ENCODE measurements at places on chromosomes 1 and 21. TPM values are rescaled to one million over a fixed set of nuclear protein-coding genes. Genes with fewer than 3 reads are reported as not detected.

TTC39A gene
- total RNA-seq: 78.4 TPM

PUSL1 gene
- 30.6 TPM for total RNA-seq

NLRP3 gene
- 1.4 TPM for total RNA-seq

GUK1 gene
- 458 TPM for total RNA-seq

CFHR4 gene
- total RNA-seq: not detected

GRCh38 chr21:30689822-30690221 is 28.8 kb downstream of the KRTAP21-3 start:
- no peaks in the 10 kb centered on the region for H3K36me3 ChIP-seq
- DNase-seq: no peak
- H3K4me1 ChIP-seq: no peaks in the 10 kb centered on the region
- no peak overlapping the region for H3K27ac ChIP-seq
- H3K27me3 ChIP-seq: no peaks in the 10 kb centered on the region

DNA sequence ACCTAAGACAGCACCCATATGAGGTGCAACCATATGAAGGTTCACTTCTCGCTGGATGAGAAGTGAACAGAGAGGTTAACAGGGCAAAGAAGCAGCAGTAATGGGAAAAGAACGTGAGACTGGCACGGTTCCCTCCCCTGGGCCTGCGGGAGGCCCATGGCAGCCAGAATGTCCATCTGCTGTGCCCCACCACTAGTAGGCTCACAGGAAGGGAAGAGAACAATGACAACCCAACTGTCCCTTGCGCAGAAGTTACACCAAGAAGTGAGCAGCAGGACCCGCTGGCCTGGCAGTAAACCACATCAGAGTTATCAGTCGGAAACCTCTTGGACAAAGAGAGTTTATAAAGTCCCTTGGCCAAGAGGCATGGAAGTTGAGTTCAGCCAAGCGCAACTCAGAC is 11.3 kb downstream of the HIVEP3 start:
- no peaks in the 10 kb centered on the region for H3K36me3 ChIP-seq
- DNase-seq: no peak
- H3K4me1 ChIP-seq: no peaks in the 10 kb centered on the region
- no peak overlapping the region for H3K4me3 ChIP-seq
- no peaks in the 10 kb centered on the region for H3K27me3 ChIP-seq

DNA sequence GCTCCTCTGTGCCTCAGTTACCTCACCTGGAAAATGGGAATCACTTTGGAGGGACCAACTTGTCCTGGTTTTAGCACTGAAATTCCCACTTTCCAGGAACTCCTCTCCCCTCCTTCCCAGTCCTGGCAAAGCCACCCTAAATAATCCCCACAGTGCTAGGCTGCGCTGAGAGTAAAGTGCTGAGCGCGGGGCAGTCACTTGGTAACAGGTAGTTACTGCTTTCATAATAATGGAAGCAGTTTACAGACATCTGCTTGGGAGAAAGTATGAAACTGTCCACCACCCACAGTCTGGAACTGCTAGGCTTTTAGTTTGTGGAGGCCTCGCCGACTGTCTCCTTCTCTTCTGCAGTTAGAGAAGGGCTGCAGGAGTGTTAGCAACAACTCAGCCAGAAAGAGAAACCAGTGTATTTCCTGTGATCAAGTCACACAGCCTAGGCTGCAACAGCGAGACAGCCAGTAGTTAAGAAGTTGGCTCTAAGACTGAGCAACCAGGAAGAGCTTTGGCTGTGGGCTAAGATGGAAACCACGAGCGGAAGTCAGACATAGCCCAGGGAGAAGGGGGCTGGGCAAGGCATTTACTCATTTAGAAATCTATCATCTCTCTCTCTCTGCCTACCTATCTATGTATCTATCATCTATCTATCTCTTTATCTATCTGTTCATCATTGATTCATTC is 30.8 kb upstream of the ABCG1 start:
- no peaks in the 10 kb centered on the region for H3K27me3 ChIP-seq
- DNase-seq: no peak
- H3K4me1 ChIP-seq: no peaks in the 10 kb centered on the region
- no peak overlapping the region for H3K4me3 ChIP-seq
- H3K36me3 ChIP-seq: no peaks in the 10 kb centered on the region
- no peak overlapping the region for H3K27ac ChIP-seq

GRCh38 chr1:207867136-207868109 is 43.5 kb downstream of the CD34 start:
- H3K36me3 ChIP-seq: no peaks in the 10 kb centered on the region
- DNase-seq: peak; percentile 67
- peak overlapping the region; percentile 99 for H3K27ac ChIP-seq
- peak overlapping the region; percentile 79 for H3K4me3 ChIP-seq
- no peaks in the 10 kb centered on the region for H3K27me3 ChIP-seq

DNA sequence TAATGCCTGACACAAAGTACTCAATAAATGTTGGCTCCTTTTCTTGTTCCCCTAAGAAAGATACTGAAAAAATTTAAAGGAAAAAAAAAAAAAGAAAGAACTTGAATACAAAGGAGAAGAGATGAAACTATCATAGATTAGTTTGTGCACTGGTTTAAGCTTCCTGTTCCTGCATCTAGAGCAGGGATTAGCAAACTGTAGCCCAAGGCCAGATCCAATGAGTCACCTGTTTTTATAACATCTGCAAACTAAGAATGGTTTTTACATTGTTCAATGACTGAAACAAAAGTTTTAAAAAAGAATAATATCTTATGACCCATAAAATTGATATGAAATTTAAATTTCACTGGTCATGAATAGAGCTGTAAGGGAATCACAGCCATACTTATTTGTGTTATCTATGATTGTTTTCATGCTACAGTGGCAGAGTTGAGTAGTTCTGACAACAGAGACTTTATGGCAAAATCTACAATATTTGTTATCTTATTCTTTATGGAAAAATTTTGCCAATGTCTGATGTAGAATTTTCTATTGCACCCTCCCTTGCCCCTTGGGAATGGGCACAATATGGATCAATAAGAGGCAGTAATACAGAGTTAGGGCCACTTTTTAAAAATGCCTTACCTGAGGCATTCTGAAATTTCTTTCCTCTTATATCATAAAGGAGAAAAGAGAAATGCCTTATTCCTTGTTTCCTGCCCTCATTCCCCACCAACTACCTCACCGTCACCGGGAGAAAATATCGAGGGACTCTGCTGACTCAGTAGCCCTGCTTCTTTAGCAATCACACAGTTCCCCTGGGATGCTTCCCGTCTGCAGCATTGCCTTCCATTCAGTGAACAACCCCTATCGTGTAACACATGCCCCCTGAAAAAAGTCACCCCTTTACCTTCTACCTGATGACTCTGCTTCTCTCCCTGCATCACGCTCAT is 50.6 kb downstream of the WDR64 start:
- H3K4me3 ChIP-seq: no peak overlapping the region
- no peak for DNase-seq
- no peak overlapping the region for H3K27ac ChIP-seq
- no peaks in the 10 kb centered on the region for H3K36me3 ChIP-seq
- H3K27me3 ChIP-seq: no peaks in the 10 kb centered on the region

DNA sequence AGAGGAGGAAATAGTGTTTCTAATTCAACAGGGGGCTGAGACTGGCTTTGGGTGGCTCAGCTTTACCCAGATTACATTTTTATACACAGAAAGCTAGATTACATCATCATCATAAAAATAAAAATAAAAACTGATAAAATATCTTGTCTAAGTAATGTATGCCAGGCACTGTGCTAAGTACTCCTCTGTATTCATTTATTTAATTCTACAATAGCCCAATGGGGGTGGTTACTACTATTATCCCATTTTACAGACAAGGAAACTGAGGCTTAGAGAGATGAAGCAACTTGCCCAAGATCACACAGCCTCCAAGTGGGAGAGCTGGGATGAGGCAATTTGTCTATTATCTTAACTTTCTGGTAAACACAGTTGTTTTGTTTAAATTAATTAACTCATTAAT is 62.3 kb upstream of the ECE1 start:
- no peaks in the 10 kb centered on the region for H3K36me3 ChIP-seq
- H3K27ac ChIP-seq: no peak overlapping the region
- no peak for DNase-seq

DNA sequence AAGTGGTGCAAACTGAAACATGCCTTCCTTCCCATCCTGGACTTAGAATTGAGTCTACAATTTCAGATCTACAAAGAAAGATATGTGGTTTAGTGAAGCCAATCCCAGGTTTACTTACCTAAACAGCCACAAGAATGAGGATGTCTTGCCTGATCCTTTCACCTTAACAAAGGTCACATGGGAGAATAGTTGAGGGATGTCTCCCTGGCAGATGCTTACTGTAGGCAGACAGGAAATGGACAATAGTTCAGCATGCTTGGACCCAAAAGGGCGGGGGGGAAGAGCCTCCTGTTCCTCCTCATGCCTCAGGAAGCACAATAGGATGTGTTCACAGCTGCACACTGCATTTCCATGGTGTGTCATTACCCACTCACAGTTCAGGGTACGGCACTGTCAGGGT is 492.7 kb upstream of the USP24 start:
- no peaks in the 10 kb centered on the region for H3K36me3 ChIP-seq
- H3K4me3 ChIP-seq: no peak overlapping the region
- H3K4me1 ChIP-seq: no peaks in the 10 kb centered on the region
- H3K27ac ChIP-seq: no peak overlapping the region
- DNase-seq: no peak

DNA sequence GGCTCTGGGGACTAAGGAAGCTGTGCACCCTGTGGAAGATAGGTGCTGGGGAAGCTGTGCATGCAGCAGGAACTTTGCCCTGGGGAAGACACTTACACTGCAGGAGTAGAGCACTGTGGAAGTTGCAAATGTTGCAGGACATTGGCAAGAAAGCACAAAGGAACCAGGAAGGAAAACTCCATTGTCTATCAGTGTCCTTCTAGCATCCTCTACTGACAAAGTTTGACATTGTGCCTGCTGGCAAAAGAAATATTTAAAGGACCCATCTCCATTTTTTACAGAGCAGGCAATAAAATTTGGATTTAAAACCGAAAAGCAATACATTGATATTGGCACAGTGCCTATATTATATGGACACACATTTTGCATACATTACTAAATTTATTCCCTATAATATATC is 394.1 kb downstream of the PBX1 start:
- no peak overlapping the region for H3K4me3 ChIP-seq
- no peaks in the 10 kb centered on the region for H3K4me1 ChIP-seq
- DNase-seq: no peak
- no peak overlapping the region for H3K27ac ChIP-seq

DNA sequence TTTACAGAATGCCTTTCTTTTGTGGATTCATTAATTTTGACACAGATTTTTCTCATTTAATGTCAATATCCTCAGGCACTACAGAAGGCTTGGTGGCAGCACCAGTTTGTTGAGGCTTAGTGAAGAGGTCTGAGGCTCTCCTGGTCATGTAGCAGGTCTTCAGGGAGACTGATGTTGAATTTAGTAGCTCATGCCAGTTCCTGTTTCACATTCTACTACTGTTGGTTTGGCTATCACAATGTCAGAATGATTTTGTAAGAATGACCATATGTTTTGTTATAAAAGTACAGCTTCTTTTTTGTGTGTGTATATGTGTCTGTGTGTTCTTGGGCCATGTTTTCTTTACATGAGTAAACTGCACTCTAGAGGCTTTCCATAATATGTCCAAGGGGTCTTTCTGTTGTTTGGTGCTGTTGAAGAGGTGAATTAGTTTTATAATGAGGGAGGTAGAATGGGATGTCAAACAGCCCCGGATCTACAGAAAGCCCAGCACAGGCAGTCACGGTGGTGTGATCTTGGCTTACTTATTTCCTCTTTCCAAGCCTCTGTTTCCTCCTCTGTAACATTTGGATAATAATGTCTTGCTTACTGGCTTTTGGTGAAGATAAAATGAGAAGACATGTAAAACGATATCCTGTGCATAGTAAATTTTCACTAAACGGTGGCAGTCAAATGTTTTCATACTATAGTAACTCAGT is 32.0 kb downstream of the C1orf21 start:
- H3K36me3 ChIP-seq: no peaks in the 10 kb centered on the region
- no peak overlapping the region for H3K4me3 ChIP-seq

- peak; percentile 82 for DNase-seq
- H3K27me3 ChIP-seq: no peaks in the 10 kb centered on the region
- no peaks in the 10 kb centered on the region for H3K36me3 ChIP-seq
- no peaks in the 10 kb centered on the region for H3K4me1 ChIP-seq
- H3K4me3 ChIP-seq: no peak overlapping the region
- no peak overlapping the region for H3K27ac ChIP-seq
Measured at GRCh38 chr1:29793101-29793546, 556.8 kb downstream of the PTPRU start.

Data from prostate gland (tissue), 2 donors.